ENCODE measurements at places on chromosomes 3 and 15.

GRCh38 chr3:110910346-110910955 lies 161.2 kb upstream of the NECTIN3 start:
- no peak for DNase-seq

DNA sequence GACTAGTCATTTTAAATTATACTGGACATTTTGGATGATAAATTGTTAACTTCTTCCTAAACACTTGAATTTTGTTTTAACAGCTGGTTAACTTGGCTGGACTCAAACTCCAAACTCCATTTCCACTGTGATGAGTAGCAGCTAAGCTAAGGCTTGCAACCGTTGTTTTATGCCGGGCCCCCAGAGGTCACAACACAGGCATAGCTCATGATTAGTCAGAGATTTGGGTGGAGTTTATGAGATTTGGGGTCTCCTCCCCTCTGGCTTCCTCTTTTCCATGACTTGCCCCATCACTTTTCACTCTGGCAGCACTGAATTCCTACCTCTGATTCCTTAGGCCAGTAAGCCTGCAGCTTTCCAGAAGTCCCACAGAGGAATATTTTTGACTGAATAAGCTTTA lies 12.8 kb downstream of the THAP10 start:
- peak; percentile 64 for DNase-seq

DNA sequence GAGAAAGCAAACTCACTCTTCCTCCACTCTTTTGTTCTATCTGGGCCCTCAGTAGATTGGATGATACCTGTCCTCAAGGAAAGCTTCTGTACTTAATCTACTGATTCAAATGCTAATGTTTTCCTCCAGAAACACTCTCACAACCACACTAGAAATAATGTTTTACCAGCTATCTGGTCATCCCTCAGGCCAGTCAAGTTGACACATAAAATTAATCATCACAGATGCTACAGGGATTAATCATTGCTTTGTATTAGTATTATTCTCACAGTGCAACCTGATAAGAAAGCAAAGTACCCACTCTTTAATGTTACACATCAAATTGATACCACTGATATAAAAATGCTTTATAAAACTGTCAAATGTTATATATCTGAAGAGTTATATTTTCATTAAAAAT lies 52.9 kb upstream of the ARL6 start:
- no peak for DNase-seq

DNA sequence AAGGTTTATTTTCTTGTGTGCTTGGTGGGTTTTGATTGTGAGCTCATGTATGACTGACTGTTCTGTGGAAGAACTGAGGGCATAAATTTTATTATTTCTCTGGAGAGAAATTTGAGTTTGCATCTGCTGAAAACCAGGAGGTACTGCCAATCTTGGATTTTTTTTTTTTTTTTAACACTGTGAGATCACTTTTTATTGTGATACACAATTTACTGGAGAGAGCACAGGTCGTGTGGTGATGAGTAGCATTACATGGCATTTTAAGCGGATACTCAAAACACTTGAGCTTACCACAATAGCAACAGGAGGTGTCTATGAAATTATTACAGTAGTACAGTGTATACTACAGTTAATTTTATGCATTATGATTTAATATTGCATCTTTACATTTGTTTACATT lies 237.4 kb downstream of the MFSD1 start:
- no peak for DNase-seq

- no peak for DNase-seq
These were observed 9.7 kb downstream of the TNFSF10 start for GRCh38 chr3:172513488-172513887.

- no peak for DNase-seq
These were observed 16.7 kb upstream of the CRTC3 start for GRCh38 chr15:90512981-90513380.

DNA sequence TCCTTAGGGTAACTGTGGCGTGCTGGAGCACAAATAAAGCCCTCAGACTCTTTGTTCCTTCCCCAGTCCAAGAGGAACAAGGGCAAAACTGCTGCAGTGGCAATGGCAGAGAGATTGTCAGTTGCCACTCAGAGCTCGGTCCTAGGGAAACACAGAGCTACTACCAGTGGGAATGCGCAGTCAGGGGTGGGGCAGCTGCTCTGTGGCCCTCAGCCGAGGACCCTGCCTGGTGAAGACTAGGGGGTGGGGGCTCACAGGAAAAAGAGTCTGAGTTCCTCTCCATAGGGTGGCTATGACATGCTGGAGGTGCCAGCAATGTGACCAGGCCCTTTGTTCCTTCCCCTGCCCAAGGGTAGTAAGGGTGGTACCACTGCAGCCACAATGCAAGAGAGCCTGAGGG lies 43.8 kb downstream of the TMCO5A start:
- DNase-seq: no peak

DNA sequence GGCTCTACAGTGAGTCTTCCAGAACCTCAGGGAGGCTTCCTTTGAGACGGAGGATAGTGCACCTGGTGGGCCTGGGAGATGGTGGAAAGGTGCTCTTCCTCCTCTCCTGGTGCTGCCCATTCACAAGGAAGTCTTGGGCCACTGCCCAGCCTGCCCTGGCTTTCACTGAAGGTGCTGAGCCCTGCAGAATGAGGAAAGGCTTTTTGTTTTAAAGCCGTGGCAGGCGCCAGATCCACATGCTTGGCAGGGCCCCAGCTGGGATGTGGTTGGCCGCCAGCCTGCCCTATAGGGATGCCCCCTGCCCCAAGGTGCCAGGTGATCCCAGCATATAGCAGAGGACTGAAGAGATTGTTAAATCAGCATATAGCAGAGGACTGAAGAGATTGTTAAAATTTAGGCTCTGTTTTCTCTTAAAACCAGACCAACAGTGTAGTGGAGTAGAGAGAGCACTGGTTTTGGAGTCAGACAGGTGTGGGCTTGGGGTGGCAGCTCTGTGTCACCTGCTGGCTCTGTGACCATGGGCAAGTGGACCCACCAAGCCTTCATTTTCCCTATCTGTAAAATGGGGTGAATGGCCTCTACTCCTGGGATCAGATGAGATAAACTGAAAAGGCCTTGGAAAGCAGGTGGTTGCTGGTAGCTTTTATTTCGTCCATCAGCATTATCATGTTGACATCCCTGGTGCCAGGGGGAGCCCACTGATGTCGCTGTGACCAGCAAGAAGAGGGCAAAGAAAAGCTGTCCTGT lies 53.3 kb downstream of the SLC6A6 start:
- no peak for DNase-seq

- DNase-seq: peak; percentile 45
These were observed 713.3 kb upstream of the GBE1 start for GRCh38 chr3:82474711-82475110.

DNA sequence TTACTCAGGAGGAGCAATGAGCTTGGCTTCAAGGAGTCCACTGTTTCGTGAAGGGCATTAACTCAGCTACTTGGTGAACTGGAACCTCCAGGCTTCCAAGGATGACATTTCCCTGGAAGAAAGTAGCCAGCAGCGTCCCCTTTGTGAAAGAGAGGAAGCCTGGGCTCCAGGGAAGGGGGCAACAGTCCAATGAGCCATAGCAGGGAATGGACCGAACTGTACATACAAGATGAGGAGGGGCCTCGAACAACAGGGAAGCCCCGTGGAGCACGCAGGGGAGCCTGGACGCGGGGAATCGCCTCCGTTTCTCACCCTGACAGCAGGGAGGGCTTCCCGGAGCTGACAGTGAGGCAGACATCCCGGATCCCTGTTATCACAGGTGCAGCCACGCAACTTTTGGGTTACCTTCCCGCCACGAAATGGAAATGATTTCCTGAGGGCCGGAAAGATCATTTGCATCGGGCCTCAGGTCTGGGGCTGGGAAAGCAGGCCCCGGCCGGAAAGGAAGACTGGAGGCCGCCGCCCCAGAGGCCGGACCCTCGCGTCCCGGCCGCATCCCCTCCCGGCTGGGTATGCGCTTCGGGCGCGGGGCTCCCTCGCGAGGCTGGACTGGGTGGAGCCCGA lies 475 bp upstream of the SPINT1 start:
- DNase-seq: no peak

GRCh38 chr3:111763001-111763471 lies 96.0 kb upstream of the PHLDB2 start:
- no peak for DNase-seq

GRCh38 chr3:57778494-57778893 lies 22.4 kb downstream of the SLMAP start:
- no peak for DNase-seq

DNA sequence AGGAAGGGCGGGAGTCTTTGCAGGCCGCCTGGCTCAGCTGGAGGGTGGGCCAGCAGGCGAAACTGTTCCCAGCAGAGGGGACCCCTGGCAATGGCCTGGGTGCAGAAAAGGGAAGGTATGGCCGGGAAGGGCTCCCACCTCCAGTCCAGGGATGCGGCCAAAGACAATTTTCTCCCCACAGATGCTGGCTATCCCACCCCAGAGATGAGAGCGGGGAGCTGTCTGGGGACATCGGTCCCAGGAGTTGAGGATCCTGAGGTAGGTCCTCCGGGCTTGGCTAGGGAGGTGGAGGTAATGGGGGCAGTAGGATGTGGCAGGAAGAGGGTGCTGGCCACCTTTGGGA lies 1.7 kb downstream of the SEMA3G start:
- no peak for DNase-seq

DNA sequence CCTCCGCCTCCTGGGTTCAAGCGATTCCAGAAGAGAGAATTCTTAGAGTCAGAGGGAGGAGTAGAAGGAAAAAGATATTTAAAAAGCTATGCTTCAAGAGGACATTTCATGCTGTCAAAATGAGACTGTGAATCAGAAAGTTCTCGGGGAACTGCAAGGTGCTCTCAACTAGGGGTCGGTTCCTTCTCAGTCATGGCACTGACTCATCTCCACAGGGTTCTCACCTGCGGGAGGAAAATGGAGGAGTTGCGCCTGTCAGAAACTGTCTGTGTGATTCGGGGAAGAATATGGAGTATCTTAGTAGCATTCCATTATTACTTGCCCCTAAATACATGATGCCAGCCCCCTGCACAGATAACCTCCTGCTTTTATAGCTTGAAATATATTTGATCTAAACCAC lies 47.4 kb downstream of the APH1B start:
- DNase-seq: no peak

DNA sequence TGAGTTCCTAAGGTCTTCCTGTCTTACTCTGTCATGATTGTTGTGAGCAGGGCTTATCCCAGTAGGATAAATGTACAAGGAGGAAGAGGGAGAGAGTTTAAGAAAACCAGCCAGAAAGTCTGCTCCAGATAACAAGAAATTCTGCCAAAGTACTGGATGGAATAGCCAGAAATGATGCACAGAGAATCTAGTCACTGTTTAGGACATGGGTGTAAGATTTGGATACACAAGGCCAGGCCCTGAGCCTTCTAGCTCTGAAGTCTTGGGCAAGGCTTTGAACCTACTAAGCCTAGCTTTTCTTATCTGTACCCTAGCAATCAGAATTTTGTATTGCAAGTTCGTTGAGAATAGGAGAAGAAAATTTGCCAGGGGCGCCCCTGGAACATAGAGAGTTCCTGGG lies 180.4 kb upstream of the ROPN1 start:
- no peak for DNase-seq

DNA sequence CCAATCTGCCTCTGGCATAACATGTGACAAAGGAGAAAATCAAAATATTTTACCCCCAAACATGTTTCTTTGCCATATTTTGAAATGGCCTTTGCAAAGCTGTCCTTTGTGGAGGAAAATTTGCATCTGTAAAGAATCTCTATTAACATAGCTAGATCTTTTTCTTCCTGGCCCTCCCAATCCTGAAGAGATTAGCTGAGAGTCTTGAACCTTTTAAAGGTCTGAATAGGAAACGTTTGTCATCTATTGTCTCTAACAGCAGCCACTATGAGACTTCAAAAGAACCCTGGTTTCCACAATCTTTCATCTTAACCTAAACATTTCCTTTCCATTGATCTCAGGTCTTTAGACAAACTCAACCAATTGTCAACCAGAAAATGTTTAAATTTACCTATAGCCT lies 520.9 kb upstream of the TGFBR2 start:
- DNase-seq: no peak

DNA sequence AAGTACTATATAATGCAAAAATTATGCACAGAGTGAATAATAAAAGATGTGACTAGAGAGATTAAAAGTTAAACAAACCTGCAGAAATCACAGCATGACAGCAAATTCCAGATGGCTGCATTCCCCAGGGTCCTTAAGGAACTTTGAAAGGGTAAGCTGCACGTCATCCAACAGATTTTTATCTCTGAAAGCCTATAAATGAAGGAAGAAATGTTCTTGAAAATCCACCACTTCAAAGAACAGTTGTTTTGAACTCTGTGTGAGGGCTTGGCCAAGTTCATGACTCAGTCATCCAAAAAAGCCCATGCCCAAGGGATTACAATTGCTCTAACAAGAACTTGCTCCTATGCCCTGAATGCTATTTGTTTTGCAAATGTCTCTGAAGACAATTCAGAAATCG lies 603.6 kb downstream of the PLOD2 start:
- DNase-seq: peak; percentile 44

DNA sequence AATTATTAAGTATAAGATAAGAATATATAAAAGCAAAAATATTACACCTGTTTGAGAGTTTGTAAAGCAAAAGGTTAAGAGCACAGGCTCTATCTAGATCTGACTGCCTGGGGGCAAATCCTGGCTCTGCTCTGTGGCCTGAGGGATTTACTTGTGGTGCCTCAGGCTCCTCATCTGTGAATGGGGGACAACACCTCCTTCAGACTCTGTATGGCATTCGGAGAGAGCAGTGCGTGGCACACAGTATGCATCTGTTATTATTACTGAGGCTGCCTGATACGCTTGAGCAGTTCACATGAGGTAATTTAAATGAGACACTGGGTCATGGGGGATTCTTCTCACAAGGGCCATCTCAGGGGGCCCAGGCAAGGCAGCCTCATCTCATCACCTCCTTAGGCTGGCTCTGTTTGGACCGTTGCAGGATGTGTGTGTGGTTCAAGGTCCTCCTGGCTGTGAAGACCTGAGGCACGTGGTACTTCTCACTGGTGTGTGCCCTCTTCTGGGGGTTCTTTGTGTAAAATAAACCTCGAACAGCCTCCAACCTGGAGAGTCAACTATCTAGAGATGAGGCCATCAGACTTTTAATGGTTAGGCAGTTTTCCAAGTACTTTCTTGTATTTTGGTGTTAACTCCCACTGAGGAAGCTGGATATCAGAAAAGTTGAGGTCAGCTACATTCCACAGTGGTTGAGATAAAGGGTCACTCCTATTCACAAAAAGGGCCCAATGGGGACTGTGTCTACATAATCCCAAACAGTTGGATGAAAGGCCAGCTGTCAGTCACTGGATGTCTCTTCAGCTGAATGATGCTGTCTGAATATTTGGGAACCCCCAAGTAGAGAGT lies 9.0 kb downstream of the GNB5 start:
- DNase-seq: no peak

DNA sequence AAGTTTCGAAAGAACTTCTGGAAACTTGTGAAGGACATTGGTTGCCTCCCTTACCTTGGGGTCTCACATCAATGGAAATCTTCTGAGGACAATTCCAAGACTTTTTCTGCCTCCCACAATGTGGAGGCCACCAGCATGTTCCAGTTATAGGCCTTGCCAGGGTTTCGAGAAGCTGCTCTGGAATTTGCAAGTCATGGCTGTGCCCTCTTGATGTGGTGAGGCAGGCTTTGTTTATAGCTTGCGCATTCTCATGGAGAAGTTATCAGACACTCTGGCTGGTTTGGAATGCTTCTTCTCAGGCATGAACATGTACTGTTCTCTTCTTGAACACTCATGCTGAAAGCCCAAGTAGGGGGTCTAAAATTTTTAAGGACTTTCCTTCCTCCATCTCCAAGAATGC lies 4.1 kb downstream of the CXCR6 start:
- DNase-seq: peak; percentile 33

GRCh38 chr3:52436500-52437149 lies 8.3 kb downstream of the SEMA3G start:
- DNase-seq: peak; percentile 47

All from fibroblast of skin of scalp (primary cell).